ENCODE measurements at places on chromosomes 13 and 19. TPM values are rescaled to one million over a fixed set of nuclear protein-coding genes. Genes with fewer than 3 reads are reported as not detected.

The CPB2 gene
- total RNA-seq, result not detected

The CHAMP1 gene
- total RNA-seq, result 19.2 TPM

The SERP2 gene
- total RNA-seq, result 1.6 TPM

The CEACAM16 gene
- total RNA-seq, result not detected

The CALR3 gene
- not detected for total RNA-seq

The FPR1 gene
- 2.5 TPM for total RNA-seq

The PSG11 gene
- total RNA-seq, result not detected

The CYP2F1 gene
- not detected for total RNA-seq

The ZNF586 gene
- 13.1 TPM for total RNA-seq

The FCHO1 gene
- 3.9 TPM for total RNA-seq

The RPL13A gene
- total RNA-seq, result 2,431 TPM

The WDR87 gene
- not detected for total RNA-seq

The FPR3 gene
- 7.1 TPM for total RNA-seq

The ZNF578 gene
- total RNA-seq, result 0.27 TPM

The POU2F2 gene
- 2.1 TPM for total RNA-seq

DNA sequence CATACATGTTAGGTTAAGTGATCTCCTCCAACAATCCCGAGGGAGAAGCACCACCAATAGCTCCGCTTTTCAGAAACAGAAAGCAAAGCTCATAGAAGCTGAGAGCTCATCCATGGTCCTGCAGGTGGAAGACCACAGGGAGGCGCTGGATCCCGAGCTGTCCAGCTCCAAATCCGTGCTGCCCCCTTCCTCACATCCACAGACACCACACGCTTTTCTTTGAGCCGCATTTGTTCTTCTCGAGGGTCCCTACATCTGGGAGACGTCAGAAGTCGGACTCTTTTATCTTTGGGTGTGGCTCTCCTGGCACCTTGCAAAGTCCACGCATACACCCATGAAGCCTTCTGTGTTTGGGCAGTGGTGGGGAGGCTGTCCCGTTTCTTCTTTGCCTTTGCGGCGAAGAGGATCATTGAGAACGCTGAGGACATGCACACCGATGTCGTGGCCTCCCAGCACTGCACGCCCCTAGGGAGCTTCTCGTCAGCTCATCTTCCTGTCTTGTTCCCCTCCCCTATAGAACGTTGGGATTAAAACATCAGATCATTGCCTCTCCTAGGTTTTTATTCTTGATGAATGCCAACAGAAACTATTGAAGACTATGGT lies 184.8 kb downstream of the TEX29 start:
- DNase-seq, result no peak

- DNase-seq, result peak; percentile 38
Observed at GRCh38 chr19:8569066-8569771, 8.0 kb downstream of the MYO1F start.

GRCh38 chr13:76741624-76742023 lies 144.6 kb downstream of the KCTD12 start:
- no peak for DNase-seq

DNA sequence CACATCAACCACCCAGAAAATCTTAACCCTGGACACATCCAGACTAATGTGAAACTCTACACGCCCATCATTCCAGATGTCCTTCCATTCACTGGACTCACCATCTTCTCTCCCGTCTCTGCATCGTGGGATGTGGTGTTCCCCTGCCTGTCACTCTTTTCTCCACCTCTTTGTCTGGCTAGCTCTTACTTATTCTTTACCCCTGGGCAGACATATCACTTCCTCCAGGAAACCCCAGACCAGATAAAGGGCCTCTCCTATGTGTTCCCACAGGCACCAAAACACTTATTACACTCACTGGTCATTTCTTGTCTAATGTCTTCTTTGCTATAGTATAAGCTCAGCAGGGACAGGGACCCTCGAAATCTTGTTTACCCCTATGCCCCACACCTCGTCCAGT lies 109.3 kb upstream of the IPO5 start:
- DNase-seq, result no peak

DNA sequence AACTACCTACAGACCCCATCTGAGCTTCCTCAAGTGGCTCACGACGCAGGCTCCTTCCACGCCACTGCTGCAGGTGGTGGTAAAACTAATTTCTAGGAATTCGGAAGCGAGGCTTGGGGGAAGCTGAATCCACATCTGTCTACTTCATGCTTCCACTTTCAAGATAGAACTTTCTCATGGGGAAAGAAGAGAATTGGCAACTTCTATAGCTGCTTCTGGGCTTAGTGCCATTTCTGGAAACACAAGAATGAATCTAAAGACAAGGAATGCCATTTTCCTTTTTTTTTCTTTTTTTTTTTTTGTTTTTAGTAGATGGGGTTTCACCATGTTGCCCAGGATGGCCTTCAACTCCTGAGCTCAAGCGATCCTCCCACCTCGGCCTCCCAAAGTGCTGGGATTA lies 2.8 kb upstream of the NLRP12 start:
- no peak for DNase-seq

- DNase-seq, result no peak
Observed at GRCh38 chr13:26017932-26018665, 33.7 kb downstream of the SHISA2 start.

DNA sequence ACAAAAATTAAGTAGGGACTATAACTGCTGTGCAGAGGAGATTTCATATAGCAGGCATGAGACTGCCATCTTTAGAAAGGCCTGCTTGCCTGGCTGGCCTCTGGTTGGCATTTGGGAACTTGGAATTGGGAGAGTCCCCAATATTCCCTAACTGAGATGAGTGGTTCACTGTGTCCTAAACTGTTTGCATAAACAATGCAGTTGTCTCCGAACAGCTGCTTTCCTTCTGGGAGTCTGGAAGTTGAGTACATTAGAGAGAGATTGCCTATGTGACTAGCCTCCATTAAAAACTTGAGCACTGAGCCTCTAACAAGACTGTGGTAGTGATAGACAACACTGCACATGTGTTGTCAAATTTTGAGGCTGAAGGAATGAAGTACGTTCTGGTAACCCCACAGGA lies 47.4 kb downstream of the STOML3 start:
- no peak for DNase-seq

DNA sequence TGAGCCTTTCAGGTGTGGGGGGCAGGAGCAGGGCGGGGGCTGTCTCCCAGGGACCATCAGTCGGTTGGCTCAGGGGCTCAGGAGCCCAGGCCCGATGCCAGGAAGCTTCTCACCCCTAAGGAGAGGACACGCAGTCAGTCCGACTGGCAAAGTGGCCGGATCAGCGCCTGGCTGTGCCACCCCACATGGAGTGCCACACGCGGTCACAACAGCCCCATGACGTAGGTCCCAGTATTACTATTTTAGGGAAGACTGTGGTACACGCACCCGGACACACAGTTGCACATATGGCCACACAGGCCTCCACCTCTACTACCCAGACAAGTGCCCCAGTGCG lies 29.3 kb upstream of the GRTP1 start:
- DNase-seq, result no peak

DNA sequence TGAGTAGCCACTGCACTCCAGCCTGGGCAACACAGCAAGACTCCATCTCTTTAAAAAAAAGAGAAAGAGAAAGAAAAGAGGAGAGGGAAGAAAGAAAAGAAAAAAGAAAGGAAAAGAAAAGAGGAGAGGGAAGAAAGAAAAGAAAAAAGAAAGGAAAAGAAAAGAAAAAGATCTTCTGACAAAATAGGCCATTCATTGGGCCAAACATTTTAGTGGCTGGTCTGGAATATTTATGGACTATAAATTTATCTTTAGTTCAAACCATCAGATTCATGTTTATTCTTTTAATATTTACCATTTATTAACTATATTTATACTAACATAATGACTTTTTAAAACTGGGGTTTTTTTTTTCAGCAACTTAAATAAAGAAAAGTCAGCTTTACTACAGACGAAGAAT lies 85.6 kb upstream of the KLF5 start:
- no peak for DNase-seq

GRCh38 chr13:71869274-71869673 lies 2.3 kb upstream of the DACH1 start:
- DNase-seq, result no peak

- DNase-seq, result peak; percentile 70
Observed at GRCh38 chr19:49591731-49592485, 926 bp downstream of the PRR12 start.

DNA sequence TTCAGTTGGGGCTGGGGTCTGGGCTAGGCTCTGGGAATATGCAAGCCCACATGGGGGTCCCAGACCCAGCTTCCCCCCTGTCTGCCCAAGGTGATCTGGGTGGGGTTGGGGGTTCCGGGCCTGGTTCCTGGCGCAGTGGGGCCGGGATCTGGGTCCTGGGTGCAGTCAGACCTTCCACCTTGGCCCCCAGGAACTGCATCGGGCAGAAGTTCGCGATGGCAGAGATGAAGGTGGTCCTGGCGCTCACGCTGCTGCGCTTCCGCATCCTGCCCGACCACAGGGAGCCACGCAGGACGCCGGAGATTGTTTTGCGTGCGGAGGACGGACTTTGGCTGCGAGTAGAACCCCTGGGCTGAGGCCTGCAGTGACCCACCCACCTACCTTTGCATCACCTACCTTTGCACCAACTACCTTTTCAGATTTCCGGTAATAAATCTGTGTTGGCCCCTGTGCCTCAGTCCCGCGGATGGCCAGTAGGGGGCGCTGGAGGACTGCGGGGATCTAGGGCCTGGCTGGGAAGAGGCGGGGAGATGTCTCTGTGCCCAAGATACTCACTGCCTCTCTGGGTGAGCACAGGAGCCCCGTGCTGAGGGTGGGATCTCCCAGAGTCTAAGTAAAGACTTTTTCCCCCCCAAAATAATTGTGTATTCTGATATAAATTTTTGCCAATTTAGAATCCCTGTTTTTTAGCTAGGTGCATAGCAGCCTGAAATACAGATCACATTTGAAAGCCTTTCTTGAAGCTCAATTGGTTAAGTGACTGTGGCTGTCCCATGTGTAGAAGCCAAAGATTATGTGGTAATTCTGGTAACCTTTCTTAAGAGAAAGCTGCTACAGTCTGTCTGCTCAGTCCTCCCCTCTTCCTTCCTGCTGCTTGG lies 11.5 kb upstream of the CYP4F3 start:
- DNase-seq, result peak; percentile 93

- no peak for DNase-seq
Observed at GRCh38 chr19:51018745-51019543, 565 bp downstream of the KLK10 start.

DNA sequence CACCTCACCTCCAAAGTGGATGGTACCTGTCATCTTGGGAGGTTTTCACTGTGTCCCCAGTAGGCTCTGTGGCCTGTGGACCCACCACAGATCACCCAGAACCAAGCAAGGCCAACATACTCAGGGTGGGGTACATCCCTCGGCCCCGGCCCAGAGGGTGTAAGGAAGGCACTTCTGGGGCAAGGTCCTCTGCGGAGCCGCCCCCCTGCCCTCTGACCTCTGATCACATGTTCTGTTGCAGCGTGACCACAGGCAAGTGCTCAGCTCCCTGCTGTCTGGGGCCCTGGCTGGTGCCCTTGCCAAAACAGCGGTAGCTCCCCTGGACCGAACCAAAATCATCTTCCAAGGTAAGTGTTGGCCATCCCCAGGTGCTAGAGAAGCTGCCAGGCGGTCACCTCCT lies 36.7 kb downstream of the TMEM161A start:
- DNase-seq, result no peak

- no peak for DNase-seq
Observed at GRCh38 chr13:61045251-61045650, 370.4 kb downstream of the PCDH20 start.

GRCh38 chr19:29076161-29076560 lies 136.8 kb downstream of the UQCRFS1 start:
- DNase-seq, result no peak

- no peak for DNase-seq
Observed at GRCh38 chr13:109381546-109382180, 404.7 kb downstream of the IRS2 start.

DNA sequence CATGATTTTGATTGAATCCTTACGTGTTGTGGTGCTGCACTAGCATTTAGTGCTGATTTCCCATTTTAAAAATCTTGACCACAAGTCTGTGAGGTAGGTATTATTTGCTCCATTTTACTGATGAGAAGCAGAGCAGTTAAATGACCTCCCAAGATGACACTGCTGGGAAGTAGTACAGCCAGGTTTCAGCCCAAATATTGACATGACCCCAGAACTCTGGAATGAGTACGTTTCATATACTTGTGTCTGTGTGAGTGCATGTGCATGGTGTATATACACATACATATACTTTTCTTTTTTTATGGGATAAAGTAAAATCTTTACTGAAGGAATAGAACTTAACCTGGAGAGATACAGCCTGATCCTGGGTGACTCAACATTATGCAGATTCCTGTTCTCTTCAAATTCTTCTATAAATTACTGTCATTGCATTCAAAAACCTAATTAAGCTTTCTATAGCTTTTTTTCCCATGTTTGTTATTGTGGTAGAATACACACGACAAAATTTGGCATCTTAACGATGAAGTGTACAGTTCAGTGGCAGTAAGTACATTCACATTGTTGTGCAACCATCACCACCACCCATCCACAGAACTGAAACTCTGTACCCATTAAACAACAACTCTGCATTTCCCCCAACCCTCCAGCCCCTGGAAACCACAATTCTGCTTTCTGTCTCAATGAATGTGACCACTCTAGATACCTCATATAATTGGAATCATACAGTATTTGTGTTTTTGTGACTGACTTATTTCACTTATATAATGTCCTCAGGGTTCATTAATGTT lies 311.9 kb downstream of the MTUS2 start:
- DNase-seq, result no peak

- no peak for DNase-seq
Observed at GRCh38 chr13:95003019-95003813, 290.9 kb upstream of the SOX21 start.

GRCh38 chr19:38020311-38020710 lies 113.3 kb downstream of the SIPA1L3 start:
- DNase-seq, result no peak

GRCh38 chr19:11421371-11422098 lies 2.4 kb upstream of the RGL3 start:
- peak; percentile 76 for DNase-seq

DNA sequence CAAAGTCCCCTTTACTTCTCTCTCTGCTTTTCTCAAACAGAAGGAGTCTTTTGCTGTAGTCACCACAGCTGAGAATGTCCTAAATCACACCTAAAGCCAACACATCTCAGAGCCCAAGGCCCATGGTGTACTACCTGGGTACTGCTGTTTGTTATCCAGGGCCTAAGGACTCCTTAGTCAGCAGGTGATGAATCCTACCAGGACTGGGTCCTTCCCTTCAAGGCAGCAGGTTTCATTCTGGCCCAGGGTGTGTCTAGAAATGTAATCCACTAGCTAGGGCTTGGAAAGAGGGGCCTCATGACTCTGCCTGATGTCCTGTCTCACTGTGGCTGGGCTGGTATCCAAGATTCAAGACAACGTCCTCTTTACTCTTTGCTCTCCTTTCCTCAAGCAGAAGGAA lies 36.2 kb upstream of the ENOX1 start:
- DNase-seq, result no peak

DNA sequence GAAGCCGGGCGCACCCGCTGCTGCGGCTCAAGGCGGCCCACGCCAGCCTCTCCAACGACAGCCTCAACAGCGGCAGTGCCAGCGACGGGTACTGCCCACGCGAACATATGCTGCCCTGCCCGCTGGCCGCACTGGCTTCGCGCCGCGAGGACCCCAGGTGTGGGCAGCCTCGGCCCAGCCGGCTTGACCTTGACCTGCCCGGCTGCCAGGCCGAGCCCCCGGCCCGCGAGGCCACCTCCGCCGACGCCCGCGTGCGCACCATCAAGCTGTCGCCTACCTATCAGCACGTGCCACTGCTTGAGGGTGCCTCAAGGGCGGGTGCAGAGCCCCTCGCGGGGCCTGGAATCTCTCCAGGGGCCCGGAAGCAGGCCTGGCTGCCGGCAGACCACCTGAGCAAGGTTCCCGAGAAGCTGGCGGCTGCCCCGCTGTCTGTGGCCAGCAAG lies 13.0 kb downstream of the C19orf25 start:
- DNase-seq, result no peak

Data from colonic mucosa (tissue), 4 donors.